Neural crest cell (in vitro differentiated cells): ENCODE measurements at places on chromosomes 1 and 21.

GRCh38 chr1:180392020-180392419, 110.4 kb downstream of the ACBD6 start:
- no peak for DNase-seq

- DNase-seq = no peak
Measured at GRCh38 chr1:183070923-183071618, 47.9 kb downstream of the LAMC1 start.

DNA sequence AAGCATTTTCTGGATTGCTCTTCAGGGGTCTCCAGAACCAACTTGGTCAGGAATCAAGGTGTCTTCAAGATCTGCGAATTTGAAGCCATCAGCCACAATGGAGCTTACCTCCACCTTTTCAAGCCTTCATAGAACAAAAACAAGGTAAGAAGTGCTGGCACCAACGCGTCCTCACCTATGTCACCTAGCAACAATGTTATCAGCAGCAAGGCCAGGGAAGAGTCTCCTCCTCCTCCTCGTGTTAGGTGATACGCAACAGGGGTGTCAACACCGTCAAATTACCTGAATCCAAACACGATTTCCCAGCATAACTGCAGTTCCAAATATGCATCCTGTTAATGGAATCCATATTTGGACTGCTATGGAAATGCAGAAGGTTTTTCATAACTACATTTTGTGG, 4.1 kb upstream of the TIAM1 start:
- no peak for DNase-seq

GRCh38 chr1:154448331-154448811, 43.2 kb downstream of the IL6R start:
- DNase-seq = no peak
